Colonic mucosa (tissue), 4 donors: ENCODE measurements at places on chromosomes 5 and 9. TPM values are rescaled to one million over a fixed set of nuclear protein-coding genes. Genes with fewer than 3 reads are reported as not detected.

GRCh38 chr9:123097430-123098095 lies 64.1 kb downstream of the GPR21 start:
- DNase-seq = no peak

DNA sequence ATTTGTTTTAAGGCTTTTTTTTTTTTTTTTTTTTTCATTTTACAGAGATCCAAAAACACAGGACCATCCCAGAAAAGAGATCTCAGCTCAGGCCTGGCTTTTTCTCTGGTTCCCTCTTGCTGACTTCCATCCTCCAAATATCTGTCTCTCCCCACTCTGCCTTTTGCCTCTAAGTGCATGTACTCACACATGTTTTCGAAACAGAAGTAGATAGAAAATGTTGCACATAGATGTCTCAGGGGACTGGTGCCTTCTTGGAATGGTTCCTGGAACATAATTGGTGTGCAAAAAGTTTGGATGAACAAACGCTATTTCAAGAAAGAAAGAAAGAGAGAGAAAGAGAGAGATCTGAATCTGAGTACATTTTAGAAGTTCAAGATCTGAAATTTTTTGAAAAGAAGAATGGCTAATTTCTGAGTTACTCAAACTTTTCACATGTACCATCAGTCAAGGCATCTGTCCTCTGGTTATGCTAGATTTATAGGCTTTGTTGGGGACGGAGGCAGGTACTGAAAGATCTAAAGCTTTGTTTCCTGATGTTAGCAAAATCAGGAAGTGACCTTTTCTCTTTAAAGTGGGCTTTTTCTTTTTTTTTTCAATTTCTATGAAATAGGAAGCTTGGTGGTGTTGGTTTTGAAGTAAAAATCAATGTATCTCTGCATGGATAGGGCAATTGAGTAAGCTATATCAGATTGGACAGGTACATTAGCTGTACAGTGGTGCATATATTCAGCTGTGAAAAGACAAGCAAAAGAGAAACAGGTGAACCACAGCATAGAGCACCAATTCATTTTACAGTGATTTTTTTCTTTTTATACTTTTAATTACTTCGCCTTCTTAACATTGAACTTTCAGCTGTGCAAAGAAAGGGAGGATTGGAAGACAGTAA lies 8.5 kb upstream of the TNFSF8 start:
- DNase-seq = no peak

DNA sequence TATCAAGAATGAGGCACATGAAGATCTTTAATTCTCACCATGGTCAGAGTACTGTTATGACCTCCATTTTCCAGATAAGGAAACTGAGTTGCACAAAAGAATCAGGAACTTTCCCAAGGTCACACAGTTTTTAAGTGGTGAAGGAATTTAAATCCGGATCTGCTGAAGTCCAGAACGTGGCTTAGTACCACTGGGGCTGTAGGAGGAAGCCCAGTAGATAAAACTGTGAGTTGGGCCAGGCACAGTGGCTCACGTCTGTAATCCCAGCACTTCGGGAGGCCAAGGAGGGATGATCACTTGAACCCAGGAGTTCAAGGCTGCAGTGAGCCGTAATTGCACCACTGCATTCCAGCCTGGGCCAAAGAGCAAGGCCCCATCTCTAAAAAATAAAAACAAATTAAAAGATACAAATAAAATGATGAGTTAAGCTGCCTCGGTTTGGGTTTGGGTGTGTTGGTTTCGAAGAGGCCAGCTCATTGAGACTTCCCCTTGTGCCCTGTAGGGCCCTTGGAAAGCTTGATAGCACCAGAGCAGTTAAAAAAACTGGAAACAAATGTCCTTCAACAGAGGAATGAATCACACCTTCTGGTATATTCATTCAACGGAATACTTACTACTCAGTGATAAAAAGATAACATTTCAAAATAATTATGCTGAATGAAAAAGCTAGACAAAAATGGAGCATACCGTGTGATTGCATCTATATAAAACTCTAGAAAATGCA lies 20.1 kb downstream of the ATOX1 start:
- DNase-seq = no peak

- no peak for DNase-seq
Observed at GRCh38 chr9:134557331-134557730, 84.3 kb upstream of the COL5A1 start.

- DNase-seq = no peak
Observed at GRCh38 chr5:63263411-63263810, 684.8 kb downstream of the LRRC70 start.

The TTC16 gene
- 0.05 TPM for total RNA-seq

The FAM151B gene
- total RNA-seq = 1.4 TPM
